ENCODE measurements at places on chromosomes 6 and 20.

DNA sequence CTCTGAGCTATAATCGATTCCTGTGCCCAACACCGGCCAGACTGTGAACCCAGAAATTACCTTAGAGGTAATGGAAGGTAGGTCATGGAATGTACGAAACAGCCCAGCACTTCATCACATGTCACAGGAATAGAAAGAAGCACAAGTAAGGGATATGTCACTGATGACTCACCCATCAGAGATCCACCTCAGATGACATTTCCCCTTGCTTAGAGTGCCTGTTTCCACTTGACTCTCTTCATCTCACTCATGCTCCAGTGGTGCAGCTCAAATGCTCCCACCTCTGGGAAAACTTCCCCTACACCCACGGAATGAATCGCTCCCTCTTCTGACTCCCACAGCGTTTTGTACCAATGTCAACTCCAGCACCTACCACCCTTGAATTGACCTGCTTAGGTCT, 381.6 kb upstream of the CNR1 start:
- DNase-seq, result no peak

- DNase-seq, result no peak
Measured at GRCh38 chr6:168724669-168725570, 283.9 kb downstream of the SMOC2 start.

DNA sequence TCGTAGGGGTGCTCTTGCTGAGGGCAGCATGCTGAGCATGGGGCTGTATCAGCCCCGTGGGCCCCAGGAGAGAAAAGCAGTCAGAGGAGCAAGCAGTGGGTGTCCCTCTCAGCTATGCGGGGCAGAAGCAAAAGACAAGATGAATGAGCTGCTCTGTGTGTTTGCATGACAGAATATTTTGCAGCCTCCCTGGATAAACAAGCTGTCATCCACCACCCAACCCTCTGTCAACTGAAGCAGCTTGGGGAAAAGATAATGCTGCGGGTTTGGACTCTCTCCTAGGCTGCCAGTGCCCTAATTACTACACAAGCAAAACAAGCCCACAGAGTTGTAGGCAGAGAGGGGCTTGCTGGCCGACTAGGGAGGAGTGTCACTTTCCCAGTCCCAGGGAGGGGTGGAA, 82.3 kb upstream of the PTPRT start:
- DNase-seq, result no peak

DNA sequence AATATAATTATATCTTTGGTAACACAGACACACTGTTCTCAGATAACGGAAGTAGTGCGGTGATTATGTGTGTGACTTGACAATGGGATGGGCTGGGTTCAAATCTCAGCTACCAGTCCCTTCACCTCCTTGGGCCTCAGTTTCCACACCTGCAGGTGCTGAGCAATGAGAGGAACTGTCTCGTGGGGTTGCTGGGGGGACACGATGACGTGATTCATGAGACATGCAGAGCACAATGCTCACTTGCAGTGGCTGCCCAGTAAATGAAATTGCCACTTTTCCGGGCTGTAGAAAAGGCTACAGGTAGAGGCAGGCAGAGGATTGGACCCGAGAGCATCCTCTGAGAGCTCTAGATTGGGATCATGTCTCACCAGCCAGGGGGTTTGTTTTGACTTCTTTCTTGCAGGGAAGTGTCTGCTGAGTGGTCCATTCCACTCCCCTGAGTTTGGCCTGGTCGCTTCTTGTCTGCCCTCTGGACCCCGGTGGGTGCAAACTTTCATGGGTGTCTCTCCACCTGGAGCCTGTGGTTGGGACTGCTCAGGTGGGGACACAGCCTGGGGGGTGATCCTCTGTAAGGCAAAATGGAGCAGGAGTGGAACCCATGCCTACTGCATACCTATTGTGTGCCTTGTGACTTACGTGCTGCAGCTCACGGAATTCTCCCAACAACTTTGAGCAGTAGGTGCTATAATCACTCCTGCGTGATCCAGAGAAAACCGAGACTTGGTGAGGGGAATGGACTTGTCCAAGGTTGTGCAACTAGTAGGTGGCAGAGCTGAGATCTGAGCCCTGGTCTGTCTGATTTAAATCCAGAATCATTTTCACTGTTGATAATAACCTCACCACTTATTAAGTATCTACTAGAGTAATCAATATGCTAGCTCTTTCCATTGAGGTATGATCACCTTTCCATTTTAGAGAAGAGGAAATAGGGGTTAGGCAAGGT, 147.2 kb downstream of the CEBPB start:
- DNase-seq, result no peak

DNA sequence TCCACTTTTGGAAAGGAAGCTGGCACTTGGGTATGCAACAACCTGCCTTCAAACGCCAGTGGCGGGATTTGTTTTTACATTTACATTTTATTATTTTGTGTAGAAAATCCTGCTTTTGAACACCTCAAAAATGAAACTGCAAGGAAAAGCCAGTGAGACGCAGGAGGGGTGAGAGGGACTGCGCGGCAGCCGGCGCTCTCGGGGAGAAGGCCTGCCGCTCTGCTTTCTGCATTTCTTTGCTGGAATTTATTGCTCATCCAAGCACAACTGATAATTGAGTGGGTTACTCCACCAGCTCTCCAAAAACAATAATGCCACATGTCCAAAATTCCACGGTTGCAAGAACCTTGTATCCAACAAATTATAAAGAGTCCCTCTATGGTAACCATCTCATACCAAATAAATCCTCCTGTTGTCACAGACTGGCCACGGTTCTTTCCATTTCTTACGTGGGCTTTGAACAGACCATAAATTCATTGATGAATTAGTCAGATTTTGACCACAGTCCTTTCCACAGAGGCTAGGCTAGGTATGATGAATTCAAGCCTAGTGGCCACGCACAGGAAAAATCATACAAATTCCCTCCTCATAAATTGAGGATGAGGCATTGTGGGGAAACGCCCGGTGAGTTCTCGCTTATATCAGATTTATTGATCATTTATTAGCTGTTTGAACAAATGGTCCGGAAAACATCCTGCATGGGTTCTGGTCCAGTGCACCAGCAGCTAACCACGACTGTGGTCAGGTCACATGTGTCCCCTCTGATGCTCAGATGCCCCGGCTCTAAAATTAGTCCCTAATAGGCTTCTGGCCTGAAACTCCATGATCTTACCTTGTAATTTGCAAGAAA, 31.6 kb upstream of the FOXC1 start:
- no peak for DNase-seq

DNA sequence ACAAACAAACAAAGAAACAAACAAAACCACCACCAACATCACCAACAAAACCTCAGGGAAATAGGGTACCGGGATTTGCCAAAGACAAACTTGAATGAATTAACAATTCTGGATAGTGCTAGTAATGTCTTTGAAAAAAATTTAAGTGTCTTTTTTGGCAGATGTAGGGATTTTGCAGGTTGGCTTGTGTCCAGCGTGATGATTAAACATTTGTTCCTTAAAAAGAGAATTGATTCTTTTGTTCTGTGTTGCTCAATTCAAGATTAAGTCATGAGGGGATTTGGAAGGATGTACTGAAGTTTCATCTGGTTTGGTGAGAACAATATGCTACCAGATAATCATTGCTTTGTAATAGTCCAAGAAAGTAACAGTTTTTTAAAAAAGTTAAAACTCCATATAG, 125.1 kb upstream of the HS3ST5 start:
- no peak for DNase-seq

- DNase-seq, result no peak
Measured at GRCh38 chr6:37480951-37481534, 18.6 kb downstream of the CCDC167 start.

Data from stimulated activated CD4-positive, alpha-beta T cell treated with anti-CD3 and anti-CD28 coated beads, Interleukin-2, amount 100 ng/mL, for 48 hours (primary cell).